ENCODE measurements at places on chromosomes 1 and 21.

DNA sequence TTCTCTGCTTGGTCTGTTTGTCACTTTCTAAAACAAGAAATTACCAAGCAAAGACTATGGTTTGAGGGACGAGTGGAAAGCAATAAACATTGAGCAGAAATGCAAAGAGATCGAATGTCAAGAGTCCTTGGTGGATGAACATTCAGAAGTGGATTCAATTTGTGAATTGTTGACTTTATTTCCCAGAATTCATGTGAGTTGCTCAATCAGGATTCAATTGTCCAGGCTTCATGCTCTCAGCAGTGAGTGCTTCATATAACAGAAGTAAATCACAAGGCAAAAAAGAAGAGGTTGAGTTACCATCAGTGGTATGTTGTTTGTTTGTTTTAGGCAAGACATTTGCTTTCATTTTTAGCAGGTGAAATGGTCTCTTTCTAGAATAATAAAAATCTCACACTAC is 31.9 kb downstream of the NGF start:
- DNase-seq: no peak

DNA sequence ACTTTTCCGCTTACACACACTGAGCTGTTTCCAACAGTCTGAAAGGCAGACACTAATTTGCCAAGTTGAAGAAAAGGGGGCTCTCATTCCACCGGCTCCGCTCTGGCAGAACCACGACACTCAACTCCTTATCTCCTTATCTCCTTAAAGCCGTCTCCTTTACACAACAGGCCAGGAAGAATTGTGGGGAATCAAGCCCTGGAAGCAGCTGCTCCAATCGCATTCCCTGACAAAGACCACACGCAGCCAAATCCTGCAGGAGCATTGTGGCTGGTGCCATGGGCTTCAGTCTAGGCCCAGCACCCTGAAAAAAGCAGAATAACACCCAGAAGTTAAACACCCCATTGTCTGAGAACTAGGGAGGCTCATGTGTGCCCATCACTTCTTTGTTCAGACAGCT is 24.1 kb downstream of the SUSD4 start:
- DNase-seq: no peak

GRCh38 chr1:115475252-115475651 is 137.2 kb upstream of the NGF start:
- no peak for DNase-seq

DNA sequence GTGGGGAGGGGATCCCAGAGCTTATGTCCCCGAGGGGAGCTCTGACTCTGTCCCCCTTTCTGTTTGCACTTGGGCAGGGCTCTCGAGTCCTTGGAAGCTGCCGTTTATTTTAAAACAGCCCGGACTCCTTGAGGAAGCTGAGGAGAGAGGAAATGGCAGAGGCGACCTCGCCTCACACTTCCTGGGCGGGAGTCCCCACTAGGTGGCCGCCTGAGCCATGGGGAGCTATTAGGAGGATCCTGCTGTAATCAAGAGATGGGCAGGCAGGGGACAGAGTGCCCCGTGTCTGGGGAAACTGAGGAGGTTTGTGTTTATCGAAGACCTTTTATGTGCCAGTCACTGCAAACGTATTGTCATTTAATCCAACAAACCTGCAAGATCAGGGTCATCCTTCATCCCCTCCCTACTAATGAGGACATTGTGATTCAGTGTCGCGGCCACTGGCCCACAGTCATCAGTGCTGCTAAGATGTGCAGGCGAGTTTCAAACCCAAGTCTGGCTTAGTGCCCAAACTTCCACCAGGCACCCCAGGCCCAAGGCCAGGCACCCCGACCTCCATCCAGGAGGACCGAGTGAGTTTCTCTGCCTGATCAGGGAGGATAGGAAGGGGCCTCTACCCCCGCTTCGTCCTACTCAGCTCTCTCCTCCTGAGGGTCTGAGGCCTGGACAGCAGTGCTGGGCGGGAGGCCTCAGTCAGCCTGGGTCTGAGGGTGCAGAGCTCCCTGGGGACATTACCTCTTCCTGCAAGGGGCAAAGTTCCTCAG is 316.9 kb upstream of the VAMP3 start:
- no peak for DNase-seq

- DNase-seq: no peak
Observed at GRCh38 chr1:87155170-87155569, 173.5 kb upstream of the LMO4 start.

GRCh38 chr1:25669781-25670567 is 53.4 kb downstream of the MAN1C1 start:
- DNase-seq: no peak

- no peak for DNase-seq
Observed at GRCh38 chr1:115090540-115090939, 1.2 kb upstream of the TSPAN2 start.

GRCh38 chr1:95233319-95233736 is 682 bp upstream of the RWDD3 start:
- no peak for DNase-seq

DNA sequence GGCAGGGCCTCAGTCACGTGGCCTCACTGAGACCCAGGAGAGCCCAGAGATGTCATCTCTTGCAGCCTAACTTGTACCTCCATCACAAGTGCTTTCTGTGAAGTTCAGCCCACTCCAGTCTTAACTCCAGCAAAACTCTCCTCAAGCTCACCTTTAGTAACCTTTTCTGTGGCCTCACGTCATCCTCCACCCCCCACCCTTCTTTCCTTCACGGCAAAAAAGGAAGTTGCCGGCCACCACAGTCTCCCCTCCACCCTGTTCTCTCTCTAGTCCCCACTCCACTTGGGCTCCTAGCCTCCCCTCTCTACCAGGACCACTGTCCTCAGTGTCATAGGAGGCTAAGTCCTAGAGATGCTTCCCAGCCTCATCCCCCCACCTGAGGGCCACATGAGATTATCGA is 106.9 kb downstream of the LACTBL1 start:
- DNase-seq: no peak

- no peak for DNase-seq
Observed at GRCh38 chr1:206080026-206080820, 27.2 kb downstream of the RHEX start.

- no peak for DNase-seq
Observed at GRCh38 chr1:195763146-195763906, 844.9 kb downstream of the KCNT2 start.

GRCh38 chr1:7960867-7961215 is 670 bp upstream of the PARK7 start:
- DNase-seq: no peak

GRCh38 chr1:9561429-9561828 is 22.2 kb downstream of the SLC25A33 start:
- no peak for DNase-seq

GRCh38 chr1:116825720-116826438 is 71.6 kb downstream of the CD2 start:
- DNase-seq: no peak

DNA sequence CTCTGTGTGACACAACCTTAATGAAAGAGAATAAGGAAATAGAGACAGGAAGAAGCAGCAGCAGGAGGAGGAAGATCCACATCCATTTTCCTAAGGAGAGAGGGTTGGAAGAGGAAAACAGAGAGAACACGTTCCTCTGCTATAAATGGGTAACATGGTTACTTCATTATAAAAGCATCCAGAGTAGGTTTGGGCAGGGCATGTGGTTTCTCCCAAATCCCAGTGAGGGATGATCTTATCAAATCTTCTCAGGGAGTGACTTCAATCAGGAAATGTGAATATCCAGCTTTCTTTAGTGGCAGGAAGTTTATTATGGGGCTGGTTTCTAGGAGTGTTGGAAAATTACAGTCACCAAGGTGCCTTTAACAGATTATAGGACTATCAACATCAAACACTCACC is 11.1 kb downstream of the CYP2J2 start:
- no peak for DNase-seq

DNA sequence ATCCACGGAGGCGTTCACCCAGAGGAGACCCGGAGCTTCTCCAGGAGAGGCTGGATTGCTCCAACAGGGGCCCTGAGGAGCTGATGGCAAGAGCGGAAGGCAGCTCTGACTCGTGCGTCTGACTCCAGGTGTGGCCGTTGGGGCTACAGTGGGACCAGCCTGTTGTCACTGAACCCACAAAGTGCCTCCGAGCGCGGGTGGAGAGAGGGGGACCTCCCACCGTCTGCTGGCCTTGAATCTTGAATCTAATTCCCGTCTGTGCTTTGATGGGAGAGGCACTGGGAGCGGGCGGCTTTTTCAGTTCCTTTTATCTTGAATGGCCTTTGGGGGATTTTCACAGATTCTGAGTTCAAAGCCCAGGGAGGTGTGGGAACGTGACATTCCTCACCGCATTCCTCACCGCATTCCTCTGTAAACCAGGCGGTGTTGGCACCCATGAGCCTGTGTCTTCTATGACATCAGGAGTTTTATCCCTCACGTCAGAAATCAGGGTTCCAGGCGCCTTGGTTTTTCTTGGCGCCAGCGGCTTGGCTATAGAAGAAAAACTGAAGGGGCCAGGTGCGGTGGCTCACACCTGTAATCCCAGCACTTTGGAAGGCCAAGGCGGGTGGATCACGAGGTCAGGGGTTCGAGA is 39.2 kb upstream of the COL18A1 start:
- no peak for DNase-seq

- DNase-seq: no peak
Observed at GRCh38 chr1:248361121-248361715, at the start of gene OR2T4. OR2T4 (plus strand) TSS chr1:248361665; CDS start chr1:248361665, 0 bp downstream.

- no peak for DNase-seq
Observed at GRCh38 chr1:243505986-243506689, 250.3 kb downstream of the SDCCAG8 start.

DNA sequence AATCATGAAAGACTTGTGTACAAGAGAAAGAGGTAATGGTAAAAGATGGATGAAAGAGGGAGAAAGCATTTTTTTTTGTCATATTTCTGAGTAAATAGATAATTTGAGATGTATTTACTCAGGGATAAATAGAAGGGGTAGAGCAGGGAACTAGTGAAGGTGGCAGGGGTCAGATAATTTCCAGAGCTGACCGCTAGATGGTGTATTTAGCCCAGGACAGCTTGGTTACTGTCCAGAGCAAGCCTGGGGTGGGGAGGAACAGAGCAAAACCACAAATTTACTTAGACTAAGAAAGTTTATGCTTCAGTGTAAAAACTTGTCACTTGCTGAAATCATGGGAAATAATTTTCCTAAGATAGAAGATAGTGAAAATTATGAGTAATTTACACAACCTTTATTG is 91.5 kb downstream of the XCL2 start:
- no peak for DNase-seq

- DNase-seq: no peak
Observed at GRCh38 chr1:203621559-203622262, 4.9 kb upstream of the ATP2B4 start.

DNA sequence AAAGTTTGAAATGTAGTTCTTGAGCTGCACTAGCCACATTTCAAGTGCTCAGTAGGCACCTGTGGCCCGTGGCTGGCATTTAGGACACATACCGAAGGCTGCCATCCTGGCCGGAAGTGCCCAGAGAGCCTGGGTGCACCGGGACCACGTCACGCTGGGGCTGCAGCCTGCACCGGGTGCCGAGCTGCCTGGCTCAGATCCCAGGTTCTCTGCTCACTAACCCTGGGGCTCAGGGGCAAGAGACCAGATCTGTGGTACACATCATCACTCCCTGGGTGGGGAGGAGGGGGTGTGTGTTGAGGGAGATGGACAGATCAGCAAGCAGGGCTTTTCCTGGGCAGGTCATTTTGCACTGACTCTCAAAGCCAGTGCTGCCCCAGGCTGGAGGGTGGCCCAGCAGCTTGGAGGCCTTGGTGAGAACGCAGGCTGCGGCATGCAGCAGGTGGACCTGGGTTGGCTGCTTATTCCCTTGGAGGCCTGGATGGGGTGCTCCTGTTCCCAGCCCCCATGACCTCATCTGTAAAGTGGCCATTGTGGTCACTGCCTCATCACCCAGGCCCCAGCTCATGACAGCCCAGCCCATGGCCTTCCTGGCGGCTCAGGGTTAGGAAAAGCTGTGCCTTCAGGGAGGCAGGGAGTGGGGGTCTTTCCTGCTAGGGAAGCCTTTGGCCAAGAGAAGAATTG is 23.6 kb downstream of the TMEM201 start:
- no peak for DNase-seq

- DNase-seq: no peak
Observed at GRCh38 chr1:232726048-232726779, 79.0 kb upstream of the MAP10 start.

DNA sequence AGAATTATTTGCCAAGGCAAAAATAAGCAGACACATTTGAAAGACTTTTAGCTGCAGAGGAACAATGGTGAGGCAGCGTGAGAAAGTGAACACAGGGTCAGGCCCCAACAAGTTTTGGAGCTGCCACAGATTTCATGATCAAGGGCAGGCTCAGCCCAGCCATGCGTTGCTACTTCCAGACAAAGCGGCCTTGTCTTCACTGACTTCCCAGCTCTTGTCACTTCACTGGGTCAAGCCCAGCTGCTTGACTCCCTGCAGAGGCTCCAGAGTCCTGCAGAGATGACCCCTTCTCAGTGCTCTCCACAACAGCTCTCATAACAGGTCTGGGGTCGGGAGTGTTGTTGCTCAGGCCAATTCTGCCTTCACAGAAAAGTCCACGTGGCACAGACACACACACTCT is 35.8 kb downstream of the HHAT start:
- no peak for DNase-seq

- DNase-seq: no peak
Observed at GRCh38 chr1:199696225-199696624, 331.3 kb upstream of the NR5A2 start.

GRCh38 chr1:115255154-115255553 is 82.9 kb downstream of the NGF start:
- no peak for DNase-seq

GRCh38 chr1:225827076-225827475 is 17.2 kb downstream of the EPHX1 start:
- no peak for DNase-seq

DNA sequence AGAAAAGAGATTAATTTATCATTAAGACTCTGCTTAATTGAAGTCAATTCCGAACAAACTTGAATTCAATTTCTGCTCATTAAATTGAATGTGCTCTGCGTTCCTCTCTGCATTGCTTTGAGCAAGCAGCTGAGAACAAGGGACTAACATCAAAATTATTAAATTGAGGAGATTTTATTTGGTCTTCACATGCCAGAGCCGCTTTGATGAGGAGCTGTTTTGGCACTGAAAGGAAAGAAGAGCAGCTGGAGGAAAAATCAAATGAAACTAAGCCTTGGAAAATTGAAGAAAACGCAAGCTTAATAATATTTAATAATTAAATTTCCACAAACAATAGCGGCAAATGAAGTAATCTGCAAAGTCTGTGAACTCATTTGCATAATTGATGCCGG is 222.0 kb upstream of the PKN2 start:
- no peak for DNase-seq

DNA sequence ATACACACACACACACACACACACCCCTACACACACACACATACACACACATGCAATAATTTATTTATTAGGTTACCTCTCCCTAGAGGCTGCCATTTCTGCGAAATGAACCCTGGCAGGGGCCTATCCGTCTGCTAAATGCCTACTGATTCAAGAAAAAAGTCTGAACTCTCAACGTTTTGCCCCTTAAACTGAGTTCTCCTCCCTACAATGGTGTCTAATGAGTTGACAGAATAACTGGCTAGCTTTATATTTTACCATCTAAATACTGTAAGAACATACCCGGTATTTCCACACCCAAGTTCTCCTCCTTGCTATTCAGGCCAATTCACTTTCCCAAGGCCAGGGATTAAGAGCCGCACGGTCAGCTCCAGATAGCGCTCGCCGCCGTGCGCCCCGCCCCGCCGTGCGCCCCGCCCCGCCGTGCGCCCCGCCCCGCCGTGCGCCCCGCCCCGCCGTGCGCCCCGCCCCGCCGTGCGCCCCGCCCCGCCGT is 339 bp upstream of the RNPC3 start:
- DNase-seq: no peak

Data from activated CD4-positive, CD25-positive, alpha-beta regulatory T cell treated with anti-CD3 and anti-CD28 coated beads, Interleukin-2, amount 50 U/mL, for 16 hours (primary cell).